Activated CD8-positive, alpha-beta T cell treated with anti-CD3 and anti-CD28 coated beads for 36 hours (primary cell): ENCODE measurements at places on chromosomes 6 and 20. TPM values are rescaled to one million over a fixed set of nuclear protein-coding genes. Genes with fewer than 3 reads are reported as not detected.

- H3K27ac ChIP-seq, result no peak overlapping the region
- no peaks in the 10 kb centered on the region for H3K36me3 ChIP-seq
- H3K4me1 ChIP-seq, result no peaks in the 10 kb centered on the region
- no peak overlapping the region for H3K4me3 ChIP-seq
- peaks cover 2% of the 10 kb centered on the region for H3K27me3 ChIP-seq
- no peak for DNase-seq
These were observed 661.6 kb downstream of the DHX35 start for GRCh38 chr20:39623584-39624234.

DNA sequence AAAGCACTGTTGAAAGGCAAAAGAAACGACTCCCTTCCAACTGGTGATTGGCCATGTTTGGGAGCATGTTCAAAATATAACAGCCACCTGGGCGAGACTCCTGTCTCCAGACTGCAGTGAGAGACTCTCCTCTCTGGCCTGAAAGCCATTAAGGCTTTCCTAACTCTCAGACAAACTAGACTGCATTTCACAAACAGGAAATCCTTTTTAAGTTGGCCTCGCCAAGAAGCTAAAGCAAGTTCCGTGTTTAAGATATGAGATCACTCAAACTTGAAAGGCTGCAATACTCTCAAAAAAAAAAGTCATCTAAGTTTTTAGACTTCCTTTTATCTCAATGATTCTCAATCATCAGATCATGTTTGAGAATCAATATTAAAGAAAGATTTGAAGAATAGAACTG lies 117.0 kb downstream of the TFAP2A start:
- H3K27me3 ChIP-seq, result no peaks in the 10 kb centered on the region
- H3K36me3 ChIP-seq, result no peaks in the 10 kb centered on the region
- DNase-seq, result no peak
- no peaks in the 10 kb centered on the region for H3K4me1 ChIP-seq
- no peak overlapping the region for H3K27ac ChIP-seq

DNA sequence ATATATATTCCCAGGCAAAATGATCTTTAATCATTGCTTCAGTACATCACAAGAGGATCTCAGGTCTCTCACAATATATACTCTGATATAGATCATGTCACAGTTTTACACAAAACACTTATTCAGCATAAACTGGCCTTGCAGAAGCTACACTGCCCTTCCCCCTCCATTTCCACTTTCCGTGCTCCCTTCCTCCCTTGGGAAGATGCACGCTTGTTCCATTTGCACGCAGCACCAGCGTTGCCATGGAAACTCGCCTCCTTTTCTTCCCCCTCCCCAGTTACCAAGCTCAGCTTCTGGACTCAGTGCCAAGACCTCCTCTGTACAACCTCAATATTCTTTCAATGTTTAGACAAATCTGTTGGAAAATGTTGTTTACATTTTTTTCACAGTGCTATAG lies 154.6 kb downstream of the RFPL4B start:
- H3K36me3 ChIP-seq, result no peaks in the 10 kb centered on the region
- no peaks in the 10 kb centered on the region for H3K27me3 ChIP-seq
- no peak overlapping the region for H3K27ac ChIP-seq

Gene ZSCAN9
- 2.5 TPM for total RNA-seq

Gene PSORS1C1
- total RNA-seq, result not detected

Gene EYS
- total RNA-seq, result not detected

Gene LY6G6F
- not detected for total RNA-seq
